T follicular helper cell (primary cell): ENCODE measurements at places on chromosomes 3 and 15.

- no peak for DNase-seq
These were observed 40.1 kb downstream of the OXSR1 start for GRCh38 chr3:38205472-38205805.

DNA sequence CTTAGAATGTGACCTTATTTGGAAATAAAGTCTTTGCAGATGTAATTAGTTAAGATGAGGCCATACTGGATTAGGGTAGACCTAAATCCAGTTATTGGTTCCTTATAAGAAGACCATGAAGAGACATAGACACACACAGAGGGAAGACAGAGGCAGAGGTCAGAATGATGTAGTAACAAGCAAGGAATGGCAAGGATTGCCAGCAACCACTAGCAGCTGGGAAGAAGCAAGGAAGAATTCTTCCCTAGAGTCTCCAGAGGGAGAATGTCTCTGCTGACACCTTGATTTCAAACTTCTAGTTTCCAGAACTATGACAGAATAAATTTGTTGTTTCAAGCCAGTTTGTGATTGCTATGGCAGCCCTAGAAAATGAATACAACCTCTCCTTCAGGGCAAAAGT is 116.7 kb downstream of the WDR76 start:
- no peak for DNase-seq

GRCh38 chr3:128814060-128814459 is 65.4 kb upstream of the ACAD9 start:
- DNase-seq = no peak

- no peak for DNase-seq
These were observed 40.6 kb upstream of the KCNH8 start for GRCh38 chr3:19107719-19108118.

GRCh38 chr15:89448825-89449224 is 47.6 kb downstream of the RHCG start:
- DNase-seq = no peak

DNA sequence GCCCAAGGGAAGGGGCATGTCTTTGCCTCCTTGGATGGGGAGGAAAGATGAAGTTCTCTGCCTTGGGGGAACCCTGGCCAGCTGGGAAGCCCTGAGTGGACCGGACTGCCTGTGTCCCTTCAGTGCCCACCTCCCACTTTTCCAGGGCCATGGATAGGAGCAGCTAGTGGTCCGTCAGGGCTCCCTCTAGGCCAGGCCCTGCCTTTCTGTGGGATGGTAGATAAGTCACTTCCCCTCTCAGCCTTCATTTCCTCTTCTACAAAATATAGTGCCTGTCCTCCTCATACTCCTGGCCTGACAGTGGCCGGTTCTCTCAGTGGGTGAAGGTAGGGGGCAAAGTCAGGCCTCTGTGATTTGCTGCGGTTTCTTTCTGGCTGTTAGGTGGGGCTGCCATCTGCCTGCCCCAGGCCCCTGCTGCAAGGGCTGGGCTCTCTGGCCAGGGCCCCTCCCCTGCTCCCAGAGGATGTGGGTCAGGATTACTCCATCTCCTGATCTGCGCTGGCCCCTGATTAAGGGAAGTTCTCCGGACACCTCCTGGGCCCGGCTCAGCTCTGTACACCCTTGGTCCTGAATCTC is 1.4 kb downstream of the PLEKHO2 start:
- DNase-seq = no peak

DNA sequence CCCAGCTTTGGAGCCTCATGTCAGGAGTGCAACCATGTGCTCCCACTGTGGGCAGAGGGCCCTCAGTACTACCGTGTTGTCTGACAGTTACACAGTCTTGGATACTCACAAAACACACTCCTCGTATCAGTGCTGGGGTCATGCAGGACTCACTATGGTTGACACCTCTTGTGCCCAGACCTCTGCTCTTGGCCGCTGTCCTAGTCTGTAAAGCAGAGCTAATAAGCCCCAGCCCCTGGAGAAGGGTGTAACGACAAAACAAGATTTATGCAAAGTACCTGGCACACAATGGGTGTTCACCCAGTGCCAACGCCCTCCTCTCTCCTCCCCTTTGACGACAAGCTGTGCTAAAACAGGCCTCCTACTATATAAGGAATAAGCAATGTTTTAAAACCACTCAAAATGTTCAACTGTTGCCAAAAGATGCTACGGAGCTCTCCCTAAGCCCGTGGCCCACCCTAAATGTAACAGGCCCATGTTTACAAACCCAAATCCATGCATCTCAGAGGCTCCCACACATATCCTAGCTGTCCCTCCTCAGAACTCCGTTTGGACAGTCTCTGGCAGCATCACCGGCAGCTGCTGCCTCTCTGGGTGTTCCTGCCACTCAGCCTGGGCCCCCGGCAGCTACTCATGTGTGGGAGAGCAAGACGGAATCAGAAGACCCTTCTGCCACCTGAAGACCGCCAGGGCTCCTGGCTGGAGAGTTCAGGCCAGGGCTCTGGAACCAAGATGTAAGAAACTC is 65.8 kb downstream of the MRPL46 start:
- DNase-seq = no peak

GRCh38 chr3:160474416-160474838 is 24.8 kb upstream of the TRIM59 start:
- no peak for DNase-seq

DNA sequence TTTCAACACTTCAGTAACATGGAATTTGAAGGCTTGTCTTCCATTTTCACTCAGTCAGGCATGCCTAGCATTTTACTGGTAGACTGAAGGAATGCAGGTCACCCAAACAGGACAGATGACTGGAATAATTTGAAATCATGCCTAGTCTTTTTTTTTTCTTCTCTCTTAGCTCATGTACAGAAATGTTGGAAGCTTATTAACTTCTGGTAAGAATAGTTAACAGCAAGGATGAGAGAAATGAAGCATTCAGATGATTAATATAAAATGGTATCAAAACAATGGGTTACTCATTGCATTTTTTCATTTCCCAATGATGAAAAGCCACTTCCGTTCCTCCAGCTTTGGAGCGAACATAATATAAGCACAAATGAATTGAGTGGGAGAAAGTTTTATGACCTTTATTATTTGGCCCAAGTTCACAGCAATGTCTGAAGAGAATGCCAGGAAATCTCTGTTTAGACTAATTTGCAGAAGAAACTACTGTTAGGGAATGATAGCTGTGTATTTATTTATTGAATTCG is 431.6 kb upstream of the RASGRP1 start:
- no peak for DNase-seq

DNA sequence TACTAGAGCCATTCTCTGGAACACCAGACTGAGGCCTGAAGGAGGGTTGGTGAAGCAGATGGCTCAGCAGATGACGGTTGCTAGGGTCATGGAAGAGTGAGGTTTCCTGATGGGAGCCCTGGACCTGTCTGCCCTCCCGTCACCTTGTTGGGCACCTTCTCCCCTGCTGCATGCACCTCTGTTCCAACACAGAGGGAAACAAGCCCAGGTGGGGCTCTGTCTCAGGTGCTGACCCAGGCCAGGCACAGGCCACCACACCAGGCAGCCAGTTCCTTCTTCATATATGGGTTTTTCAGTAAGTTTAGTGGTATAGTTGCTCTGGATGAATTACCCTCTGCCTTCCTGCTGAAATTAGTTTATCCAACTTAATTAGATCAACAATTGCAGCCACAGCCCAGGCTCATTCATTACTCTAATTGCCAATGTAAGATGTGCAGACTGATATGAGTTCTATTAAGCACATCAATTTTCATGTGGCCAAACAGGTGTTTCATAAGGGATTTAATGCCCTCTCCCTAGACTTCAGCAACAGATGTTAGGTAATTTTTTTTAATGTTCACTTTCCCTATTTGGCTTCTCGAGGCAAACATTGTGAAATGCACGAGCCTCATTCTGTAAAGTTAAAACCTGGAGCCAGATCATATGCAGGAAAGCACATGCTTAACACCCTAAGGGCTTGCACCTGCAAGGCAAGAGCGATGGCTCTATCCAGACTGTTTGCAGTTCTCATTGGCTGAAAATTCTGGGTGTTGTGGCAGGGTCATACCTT is 174.8 kb downstream of the CHDH start:
- DNase-seq = no peak

GRCh38 chr3:177085794-177086193 is 111.5 kb downstream of the TBL1XR1 start:
- DNase-seq = no peak

DNA sequence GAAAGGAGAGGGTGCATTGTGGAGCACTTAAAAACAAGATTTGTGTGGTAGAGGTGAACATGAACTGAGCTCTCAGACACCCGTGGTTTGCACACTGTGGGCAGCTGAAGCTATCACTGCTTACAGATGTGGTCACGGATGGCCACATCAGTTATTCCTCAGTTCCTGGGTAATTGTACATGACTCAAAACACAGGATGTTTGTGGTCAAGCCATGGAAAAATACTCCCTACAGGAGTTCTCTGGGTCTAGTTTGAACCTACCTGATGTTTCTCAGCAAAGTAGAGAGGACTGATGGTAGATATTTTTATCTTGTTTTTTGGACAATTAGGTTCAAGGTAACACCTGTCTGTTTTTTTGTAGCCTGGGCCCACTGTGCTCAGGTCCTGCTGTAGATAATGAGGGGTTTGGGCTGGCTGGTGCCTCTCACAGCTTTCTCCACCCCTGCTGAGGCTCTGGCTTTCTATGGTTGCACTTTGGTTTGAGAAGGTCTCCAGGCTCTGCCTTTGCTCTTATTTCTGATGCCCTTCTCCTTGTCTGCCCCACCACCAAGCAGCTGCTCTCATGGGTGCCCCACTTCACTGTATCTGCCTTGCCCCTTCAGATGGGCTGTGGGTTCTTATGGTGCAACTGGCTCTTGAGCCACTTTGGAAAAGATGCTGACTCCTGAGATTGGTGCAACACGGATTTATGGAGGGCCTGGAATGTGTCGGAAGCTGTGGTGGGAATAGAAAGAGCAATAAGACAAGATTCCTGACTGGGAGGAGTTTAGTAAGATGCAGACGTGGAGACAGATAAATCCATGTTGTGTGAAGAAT is 40.1 kb downstream of the CDCP1 start:
- peak; percentile 21 for DNase-seq

DNA sequence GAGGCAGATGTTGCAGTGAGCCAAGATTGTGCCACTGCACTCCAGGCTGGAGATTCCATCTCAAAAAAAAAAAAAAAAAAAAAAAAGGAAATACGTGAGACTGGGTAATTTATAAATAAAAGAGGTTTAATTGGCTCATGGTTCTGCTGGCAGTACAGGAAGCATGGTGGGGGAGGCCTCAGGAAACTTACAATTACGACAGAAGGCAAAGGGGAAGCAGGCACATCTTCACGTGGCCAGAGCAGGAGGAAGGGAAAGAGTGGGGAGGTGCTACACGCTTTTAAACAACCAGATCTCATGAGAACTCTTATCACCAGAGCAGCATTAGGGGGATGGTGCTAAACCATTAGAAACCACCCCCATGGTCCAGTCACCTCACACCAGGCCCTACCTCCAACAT is 138.2 kb upstream of the IL12A start:
- no peak for DNase-seq

DNA sequence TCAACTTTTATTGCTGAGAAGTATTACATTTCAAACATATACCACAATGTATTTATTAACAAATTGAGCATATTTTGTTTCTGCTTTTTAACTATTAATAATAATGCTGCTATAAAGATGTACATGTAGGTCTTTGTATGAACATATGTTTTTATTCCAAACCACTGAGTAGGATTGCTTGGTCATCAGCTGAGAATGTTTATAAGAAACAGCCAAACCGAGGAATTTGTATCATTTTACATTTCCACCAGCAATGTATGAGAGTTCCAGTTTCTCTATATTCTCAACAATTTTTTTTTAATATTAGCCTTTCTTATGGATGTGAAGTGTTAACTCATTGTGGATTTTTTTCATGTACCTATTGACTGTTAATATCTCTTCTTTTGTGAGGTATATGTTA is 119.5 kb upstream of the MDFIC2 start:
- DNase-seq = no peak
